ENCODE measurements at places on chromosomes 1 and 21. TPM values are rescaled to one million over a fixed set of nuclear protein-coding genes. Genes with fewer than 3 reads are reported as not detected.

DNA sequence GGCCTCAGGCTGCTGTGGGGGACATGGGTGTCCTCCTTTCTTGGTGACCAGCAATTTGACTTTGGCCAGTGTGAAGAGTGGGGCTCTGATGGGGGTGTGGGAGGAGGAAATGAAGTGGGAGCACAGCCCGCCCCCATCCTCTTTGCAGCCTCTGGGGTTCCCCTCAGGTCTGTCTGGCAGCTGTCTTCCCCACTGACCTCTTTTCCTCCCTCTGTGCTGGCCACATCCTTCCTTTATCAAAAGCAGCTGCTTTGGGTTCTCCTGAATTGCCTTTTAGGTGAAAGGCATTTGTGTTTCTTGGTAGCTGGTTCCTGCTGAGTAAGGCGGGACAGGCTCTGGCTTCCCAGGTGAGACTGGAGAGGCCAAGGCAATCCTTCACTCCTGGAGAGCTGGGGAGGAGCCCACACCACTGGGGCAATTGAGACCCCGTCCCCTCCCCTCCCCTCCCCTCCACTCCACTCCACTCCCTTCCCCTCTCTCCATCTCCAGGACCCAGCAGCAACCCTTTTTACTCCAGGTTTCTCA lies 24.9 kb downstream of the PCAT6 start:
- H3K4me1 ChIP-seq = peaks cover 25% of the 10 kb centered on the region
- no peak overlapping the region for H3K27ac ChIP-seq
- DNase-seq = no peak
- no peaks in the 10 kb centered on the region for H3K27me3 ChIP-seq

DNA sequence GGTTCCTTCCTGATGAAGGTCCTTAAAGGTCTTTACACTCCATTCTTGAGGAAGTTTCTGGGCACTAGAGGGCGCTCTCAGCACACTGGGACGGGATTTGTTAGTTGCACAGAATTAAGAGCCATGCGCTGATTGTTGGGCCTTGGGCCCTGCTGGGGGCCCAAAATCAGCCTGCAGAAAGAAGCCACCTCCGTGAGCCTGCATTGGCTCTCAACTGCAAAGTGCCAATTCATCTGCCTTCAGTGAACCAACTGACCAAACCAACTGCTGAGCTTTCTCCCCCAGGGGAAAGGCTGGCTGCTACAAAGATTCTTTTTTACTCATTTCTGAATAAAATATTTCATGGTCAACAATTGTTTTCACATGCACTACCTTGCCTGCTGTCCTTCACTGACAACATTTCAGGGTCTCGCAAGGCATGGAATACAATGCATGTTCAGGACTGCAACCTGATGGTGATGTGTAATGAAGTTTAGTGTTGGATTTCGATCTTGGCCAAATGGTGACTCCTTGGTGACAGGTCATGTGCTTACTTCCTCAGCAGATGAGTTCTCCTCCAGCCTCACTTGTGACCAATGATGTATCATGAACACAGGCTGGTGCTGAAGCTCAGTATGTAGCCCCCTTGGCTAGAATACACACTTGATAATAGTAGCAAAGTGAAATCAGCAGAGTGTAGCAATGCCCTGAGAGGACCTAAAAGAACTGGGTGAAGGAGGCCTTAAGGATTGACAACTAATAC lies 45.7 kb upstream of the PRDX6 start:
- no peak overlapping the region for H3K4me3 ChIP-seq
- no peaks in the 10 kb centered on the region for H3K36me3 ChIP-seq
- H3K27ac ChIP-seq = no peak overlapping the region
- DNase-seq = no peak

CAMK1G gene
- not detected for total RNA-seq

- no peaks in the 10 kb centered on the region for H3K36me3 ChIP-seq
- no peaks in the 10 kb centered on the region for H3K27me3 ChIP-seq
- peaks cover 84% of the 10 kb centered on the region for H3K4me1 ChIP-seq
- no peak for DNase-seq
- no peak overlapping the region for H3K27ac ChIP-seq
These were observed 21.4 kb downstream of the PRRC2C start for GRCh38 chr1:171506525-171507304.

- DNase-seq = no peak
- no peaks in the 10 kb centered on the region for H3K36me3 ChIP-seq
- H3K27ac ChIP-seq = no peak overlapping the region
- no peak overlapping the region for H3K4me3 ChIP-seq
- H3K4me1 ChIP-seq = no peaks in the 10 kb centered on the region
These were observed 576.6 kb downstream of the ADGRL2 start for GRCh38 chr1:82377201-82377884.

EDARADD gene
- total RNA-seq = 1.2 TPM

- no peaks in the 10 kb centered on the region for H3K27me3 ChIP-seq
- no peak for DNase-seq
- H3K27ac ChIP-seq = no peak overlapping the region
- no peaks in the 10 kb centered on the region for H3K4me1 ChIP-seq
These were observed 68.8 kb downstream of the MAB21L3 start for GRCh38 chr1:116179964-116180363.

DNA sequence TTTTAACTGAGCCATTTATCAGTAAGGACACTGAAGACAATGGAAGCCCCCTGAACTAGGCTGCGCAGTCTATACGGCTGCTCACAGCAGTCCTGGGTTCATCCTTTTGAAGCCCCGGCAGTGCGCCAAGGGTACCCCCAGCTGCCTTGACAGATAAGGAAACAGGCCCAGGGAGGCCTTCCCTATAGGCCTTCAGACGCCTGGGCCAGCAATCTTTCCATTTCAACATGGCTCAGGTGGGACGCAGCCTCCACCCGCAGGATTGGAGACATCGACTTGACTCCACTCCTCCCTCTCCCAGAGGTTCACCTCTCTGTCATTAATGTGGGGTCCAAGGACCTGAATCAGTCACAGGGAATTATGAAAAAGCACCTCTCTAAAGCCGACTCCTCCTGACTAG lies 2.8 kb upstream of the LYPD8 start:
- H3K4me1 ChIP-seq = no peaks in the 10 kb centered on the region
- no peak for DNase-seq
- H3K27me3 ChIP-seq = no peaks in the 10 kb centered on the region
- no peak overlapping the region for H3K27ac ChIP-seq
- no peak overlapping the region for H3K4me3 ChIP-seq

DNA sequence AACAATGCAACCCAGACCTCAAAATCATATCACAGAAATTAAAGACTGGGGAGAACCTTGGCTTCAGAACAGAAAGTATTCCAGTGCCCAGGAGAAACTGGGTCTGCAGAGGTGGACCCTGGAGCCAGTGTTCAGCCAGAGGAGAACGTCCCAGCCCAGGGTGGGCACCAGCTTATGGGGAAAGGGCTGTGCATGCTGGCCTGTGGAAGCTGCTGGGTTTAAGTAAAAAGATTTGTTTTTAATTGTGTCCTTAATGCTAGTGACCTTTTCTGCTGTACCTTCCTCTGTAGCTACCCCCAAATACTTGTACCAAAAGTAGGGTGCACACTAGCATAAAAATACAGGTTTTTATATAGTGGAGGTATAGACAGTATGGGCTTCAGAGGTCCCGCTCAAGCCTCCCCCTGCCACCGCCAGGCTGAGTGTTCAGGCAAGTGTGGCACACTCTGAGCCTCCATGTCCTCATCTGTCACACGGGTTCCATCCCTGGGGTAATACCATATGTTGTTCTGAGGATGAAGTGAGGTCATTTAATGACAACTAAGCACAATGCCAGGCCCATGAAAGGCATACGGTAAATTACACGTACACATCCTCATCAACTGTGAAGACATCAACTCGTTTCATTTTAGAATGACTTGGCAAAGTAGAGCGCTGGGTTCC lies 47.0 kb downstream of the SLC37A1 start:
- no peaks in the 10 kb centered on the region for H3K27me3 ChIP-seq
- no peaks in the 10 kb centered on the region for H3K36me3 ChIP-seq
- H3K4me1 ChIP-seq = no peaks in the 10 kb centered on the region
- no peak overlapping the region for H3K4me3 ChIP-seq
- DNase-seq = no peak

DNA sequence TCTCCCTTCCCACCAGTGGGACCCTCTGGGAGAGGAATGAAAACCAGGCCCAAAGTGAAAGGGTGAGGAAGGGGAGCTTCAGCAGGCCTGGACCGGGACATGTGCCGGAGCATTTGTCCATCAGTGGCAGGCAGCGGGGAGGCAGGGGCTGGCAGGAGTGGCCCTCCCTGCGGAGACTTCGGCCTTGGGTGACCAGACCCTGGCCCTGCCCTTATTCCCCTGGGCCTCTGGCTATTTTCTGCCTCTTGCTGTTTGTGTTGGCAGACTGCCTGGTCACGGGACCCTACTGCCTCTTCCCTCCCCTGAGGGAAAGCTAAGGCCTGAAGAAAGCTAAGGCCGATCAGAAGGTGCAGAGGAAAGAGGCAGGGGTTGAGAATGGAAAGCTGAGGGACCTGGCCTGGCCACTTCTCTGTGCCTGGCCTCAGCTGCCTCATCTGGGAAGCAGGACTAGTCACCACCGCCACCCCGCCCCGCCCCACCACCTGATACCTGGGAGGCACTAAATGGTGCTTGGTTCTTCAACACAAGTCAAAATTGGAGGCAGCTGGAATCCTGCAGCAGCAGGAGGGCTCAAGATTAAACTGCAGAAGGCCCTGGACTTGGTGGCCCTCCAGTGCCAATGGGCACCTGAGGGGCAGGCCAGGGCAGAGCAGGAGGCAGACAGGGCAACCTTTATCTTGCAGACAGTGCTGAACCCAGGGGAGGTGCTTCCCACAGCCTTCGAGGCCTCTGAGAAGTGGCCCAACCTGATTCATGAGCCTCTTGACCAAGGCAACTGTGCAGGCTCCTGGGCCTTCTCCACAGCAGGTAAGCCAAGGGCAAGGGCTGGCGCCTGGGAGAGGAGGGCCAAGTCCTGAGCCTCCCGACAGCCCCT lies 7.9 kb downstream of the TINAGL1 start:
- H3K27ac ChIP-seq = peak overlapping the region; percentile 80
- no peaks in the 10 kb centered on the region for H3K27me3 ChIP-seq
- DNase-seq = no peak

DNA sequence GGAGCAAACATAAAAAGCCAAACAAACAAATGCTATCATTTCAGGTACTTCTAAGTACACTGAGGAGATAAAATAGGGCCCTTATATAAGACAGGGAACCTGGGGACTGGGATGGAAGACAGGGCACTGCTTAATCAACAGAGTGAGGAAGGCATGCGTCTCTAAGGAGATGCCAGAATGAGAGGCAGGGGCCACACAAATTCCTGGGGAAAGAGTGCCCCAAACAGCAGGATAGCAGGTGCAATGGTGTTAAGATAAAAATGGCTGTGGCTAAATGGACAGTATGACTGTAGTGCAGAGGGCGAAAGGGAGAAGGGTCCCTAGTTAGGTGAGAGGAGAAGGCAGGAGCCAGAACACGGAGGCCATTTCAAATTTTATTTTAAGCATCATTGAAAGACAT lies 113.9 kb downstream of the ZBTB18 start:
- H3K27ac ChIP-seq = no peak overlapping the region
- no peaks in the 10 kb centered on the region for H3K36me3 ChIP-seq
- DNase-seq = no peak
- H3K27me3 ChIP-seq = no peaks in the 10 kb centered on the region
- H3K4me3 ChIP-seq = no peak overlapping the region

OR2T11 gene
- total RNA-seq = not detected

GRCh38 chr1:200342511-200343311 lies 67.1 kb downstream of the ZNF281 start:
- no peak for DNase-seq
- H3K27ac ChIP-seq = no peak overlapping the region
- no peaks in the 10 kb centered on the region for H3K27me3 ChIP-seq
- H3K4me1 ChIP-seq = no peaks in the 10 kb centered on the region
- no peak overlapping the region for H3K4me3 ChIP-seq
- no peaks in the 10 kb centered on the region for H3K36me3 ChIP-seq

DNA sequence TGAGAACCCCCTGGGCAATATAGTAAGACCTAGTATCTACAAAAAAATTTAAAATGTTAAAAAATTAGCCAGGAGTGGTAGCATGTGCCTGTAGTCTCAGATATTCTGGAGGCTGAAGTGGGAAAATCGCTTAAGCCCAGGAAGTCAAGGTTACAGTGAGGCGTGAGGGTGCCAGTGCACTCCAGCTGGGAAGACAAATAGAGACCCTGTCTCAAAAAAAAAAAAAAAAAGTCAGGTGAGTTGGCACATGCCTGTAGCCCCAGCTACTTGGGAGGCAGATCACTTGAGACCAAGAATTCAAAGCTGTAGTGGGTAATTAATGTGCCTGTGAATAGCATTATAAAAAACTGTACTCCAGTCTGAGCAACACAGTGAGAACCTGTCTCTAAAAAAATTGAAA lies 4.6 kb downstream of the BECN2 start:
- H3K27me3 ChIP-seq = no peaks in the 10 kb centered on the region
- no peak overlapping the region for H3K4me3 ChIP-seq
- H3K36me3 ChIP-seq = no peaks in the 10 kb centered on the region
- H3K4me1 ChIP-seq = no peaks in the 10 kb centered on the region

DNA sequence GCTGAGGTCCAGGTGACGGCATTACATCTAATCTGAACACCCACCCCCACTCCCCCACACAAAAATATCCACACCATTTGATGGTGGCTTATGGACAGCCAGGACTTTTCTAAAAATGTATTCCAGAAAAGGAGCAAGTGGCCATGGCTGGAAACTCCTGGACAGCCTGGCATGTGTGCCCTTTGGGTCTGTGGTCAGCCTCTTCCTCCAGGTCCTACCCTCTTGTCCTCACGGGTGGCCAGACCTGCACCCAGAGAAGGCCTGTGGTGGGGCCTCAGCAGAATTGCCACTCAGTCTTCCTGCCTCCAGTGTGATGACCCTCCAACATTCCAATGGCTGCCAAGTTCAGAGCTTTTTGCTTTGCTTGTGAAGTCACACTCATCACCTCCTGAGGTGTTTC lies 600.6 kb downstream of the AJAP1 start:
- peak; percentile 67 for DNase-seq
- no peaks in the 10 kb centered on the region for H3K27me3 ChIP-seq
- no peak overlapping the region for H3K27ac ChIP-seq

ZNF496 gene
- total RNA-seq = 39.0 TPM

DNA sequence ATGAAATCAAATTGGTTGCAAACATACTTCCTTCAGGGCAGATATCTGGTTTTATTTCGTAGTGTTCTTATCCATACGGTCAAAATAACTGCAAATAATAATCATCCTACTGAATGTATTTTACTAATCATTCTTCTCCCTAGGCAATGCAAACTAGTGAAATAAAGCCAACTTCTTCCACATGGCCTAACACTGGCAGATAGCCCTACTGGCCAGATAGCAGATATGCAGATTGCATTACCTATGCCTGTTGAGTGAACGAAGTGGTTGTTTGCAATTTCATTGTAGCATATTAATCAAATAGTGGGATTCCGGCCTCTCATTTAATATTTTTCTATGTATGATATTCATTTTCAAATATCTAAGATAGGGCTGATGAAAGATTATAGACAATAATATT lies 116.2 kb downstream of the CENPF start:
- H3K4me1 ChIP-seq = no peaks in the 10 kb centered on the region
- no peak overlapping the region for H3K4me3 ChIP-seq
- DNase-seq = no peak
- H3K27ac ChIP-seq = no peak overlapping the region

DNA sequence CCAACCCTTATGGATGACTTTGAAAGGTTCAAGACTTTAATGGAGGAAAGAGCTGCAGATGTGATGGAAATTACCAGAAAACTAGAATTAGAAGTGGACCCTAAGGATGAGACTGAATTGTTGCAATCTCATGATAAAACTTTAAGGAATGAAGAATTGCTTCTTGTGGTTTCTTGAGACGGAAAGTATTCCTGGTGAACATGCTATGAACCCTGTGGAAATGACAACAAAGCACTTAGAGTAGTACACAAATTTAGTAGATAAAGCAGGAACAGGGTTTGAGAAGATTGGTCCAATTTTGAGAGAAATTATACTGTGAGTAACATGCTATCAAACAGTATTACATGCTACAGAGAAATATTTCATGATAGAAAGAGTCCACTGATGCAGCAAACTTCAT lies 215.4 kb downstream of the OMA1 start:
- no peaks in the 10 kb centered on the region for H3K36me3 ChIP-seq
- no peaks in the 10 kb centered on the region for H3K27me3 ChIP-seq
- DNase-seq = no peak
- no peak overlapping the region for H3K27ac ChIP-seq
- H3K4me3 ChIP-seq = no peak overlapping the region
- no peaks in the 10 kb centered on the region for H3K4me1 ChIP-seq

Data from vagina (tissue), 2 donors.